ENCODE measurements at places on chromosomes 4 and X.

GRCh38 chr4:48499551-48500066 is 9.6 kb downstream of the ZAR1 start:
- no peaks in the 10 kb centered on the region for H3K4me1 ChIP-seq
- H3K4me3 ChIP-seq: no peak overlapping the region

DNA sequence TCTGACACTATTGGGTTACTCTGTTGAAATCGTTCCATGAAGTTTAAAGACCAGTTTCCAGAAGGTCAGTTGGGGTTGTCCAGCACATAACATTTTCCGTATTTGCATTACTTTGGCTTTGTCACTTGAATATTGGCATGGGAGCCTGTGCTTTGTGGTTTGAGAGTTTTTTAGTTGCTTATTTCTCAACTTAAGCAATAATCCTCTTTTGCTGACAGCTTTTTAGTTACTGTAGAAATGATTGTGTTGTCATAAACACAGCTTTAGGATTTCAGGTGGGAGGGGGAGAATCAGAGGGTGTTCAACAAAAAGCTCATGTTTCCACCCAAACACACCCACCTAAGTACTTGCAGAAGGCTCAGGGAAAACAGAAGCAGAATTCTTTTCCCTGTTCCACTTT is 210.7 kb upstream of the TLL1 start:
- H3K4me1 ChIP-seq: no peaks in the 10 kb centered on the region
- H3K36me3 ChIP-seq: no peaks in the 10 kb centered on the region
- H3K27me3 ChIP-seq: no peaks in the 10 kb centered on the region
- H3K27ac ChIP-seq: no peak overlapping the region

GRCh38 chrX:30008031-30008430 is 207.3 kb upstream of the MAGEB2 start:
- no peaks in the 10 kb centered on the region for H3K27me3 ChIP-seq
- DNase-seq: no peak
- no peaks in the 10 kb centered on the region for H3K36me3 ChIP-seq
- H3K4me1 ChIP-seq: no peaks in the 10 kb centered on the region
- H3K27ac ChIP-seq: no peak overlapping the region

GRCh38 chr4:124025000-124025399 is 628.4 kb downstream of the SPRY1 start:
- no peak for DNase-seq
- no peaks in the 10 kb centered on the region for H3K36me3 ChIP-seq
- no peak overlapping the region for H3K4me3 ChIP-seq
- H3K27me3 ChIP-seq: no peaks in the 10 kb centered on the region

- H3K36me3 ChIP-seq: no peaks in the 10 kb centered on the region
- no peak overlapping the region for H3K4me3 ChIP-seq
- DNase-seq: no peak
- H3K27ac ChIP-seq: no peak overlapping the region
- no peaks in the 10 kb centered on the region for H3K27me3 ChIP-seq
- H3K4me1 ChIP-seq: peaks cover 9% of the 10 kb centered on the region
These were observed 8.5 kb downstream of the MXD4 start for GRCh38 chr4:2253160-2254084.

DNA sequence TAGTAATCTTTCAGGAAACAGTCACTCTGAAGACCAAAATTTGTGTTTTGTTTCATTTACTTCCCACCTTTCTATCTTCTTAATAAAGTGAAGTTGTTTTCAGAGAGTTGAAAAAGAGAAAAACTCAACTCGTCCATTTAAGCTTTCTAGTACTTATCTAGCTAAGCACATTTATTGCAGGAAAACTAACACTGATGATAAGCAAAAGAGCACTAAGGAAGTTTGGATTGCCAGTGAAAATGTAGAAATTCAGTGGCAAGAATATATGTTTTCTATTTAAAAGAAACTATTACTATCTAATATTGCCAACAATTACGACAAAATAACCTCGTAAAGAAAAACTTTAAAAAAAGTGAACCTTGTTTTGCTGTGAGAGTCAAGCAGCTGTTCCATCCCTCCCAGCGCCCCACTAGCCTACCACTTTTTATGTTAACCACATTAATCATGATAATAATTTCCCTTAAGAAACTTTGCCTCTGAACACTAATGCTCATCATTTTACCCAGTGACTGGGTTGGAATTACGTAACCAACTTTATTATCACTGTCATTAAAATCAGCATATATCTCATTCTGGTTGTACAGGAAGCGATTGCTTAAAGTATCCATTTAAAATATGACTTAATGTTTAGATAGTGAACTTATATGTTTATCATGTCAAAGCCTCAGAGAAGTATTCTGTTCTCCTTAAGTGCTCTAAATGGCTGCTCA is 24.8 kb downstream of the SPRY1 start:
- no peaks in the 10 kb centered on the region for H3K36me3 ChIP-seq
- DNase-seq: no peak
- peak overlapping the region; percentile 5 for H3K27ac ChIP-seq
- no peaks in the 10 kb centered on the region for H3K27me3 ChIP-seq

- DNase-seq: no peak
- peaks cover 8% of the 10 kb centered on the region for H3K4me1 ChIP-seq
- peaks cover 19% of the 10 kb centered on the region for H3K27me3 ChIP-seq
- H3K4me3 ChIP-seq: no peak overlapping the region
These were observed 3.5 kb downstream of the MTNR1A start for GRCh38 chr4:186551849-186552248.

- H3K4me1 ChIP-seq: no peaks in the 10 kb centered on the region
- no peak for DNase-seq
- H3K27me3 ChIP-seq: no peaks in the 10 kb centered on the region
- no peak overlapping the region for H3K27ac ChIP-seq
These were observed 549.1 kb upstream of the BOD1L1 start for GRCh38 chr4:14176613-14177012.

- no peak for DNase-seq
- H3K27ac ChIP-seq: no peak overlapping the region
- H3K27me3 ChIP-seq: no peaks in the 10 kb centered on the region
These were observed 50.9 kb downstream of the IDS start for GRCh38 chrX:149453906-149454822.

- no peaks in the 10 kb centered on the region for H3K27me3 ChIP-seq
- no peak for DNase-seq
- no peak overlapping the region for H3K27ac ChIP-seq
These were observed 119.3 kb upstream of the CLNK start for GRCh38 chr4:10803713-10804343.
